ENCODE measurements at places on chromosomes 16 and 17. TPM values are rescaled to one million over a fixed set of nuclear protein-coding genes. Genes with fewer than 3 reads are reported as not detected.

NPIPB12 gene
- 4.9 TPM for total RNA-seq

TMC8 gene
- not detected for total RNA-seq

ACSM2A gene
- not detected for total RNA-seq

CNP gene
- total RNA-seq: 97.1 TPM
